ENCODE measurements at places on chromosomes 7 and 10. TPM values are rescaled to one million over a fixed set of nuclear protein-coding genes. Genes with fewer than 3 reads are reported as not detected.

DNA sequence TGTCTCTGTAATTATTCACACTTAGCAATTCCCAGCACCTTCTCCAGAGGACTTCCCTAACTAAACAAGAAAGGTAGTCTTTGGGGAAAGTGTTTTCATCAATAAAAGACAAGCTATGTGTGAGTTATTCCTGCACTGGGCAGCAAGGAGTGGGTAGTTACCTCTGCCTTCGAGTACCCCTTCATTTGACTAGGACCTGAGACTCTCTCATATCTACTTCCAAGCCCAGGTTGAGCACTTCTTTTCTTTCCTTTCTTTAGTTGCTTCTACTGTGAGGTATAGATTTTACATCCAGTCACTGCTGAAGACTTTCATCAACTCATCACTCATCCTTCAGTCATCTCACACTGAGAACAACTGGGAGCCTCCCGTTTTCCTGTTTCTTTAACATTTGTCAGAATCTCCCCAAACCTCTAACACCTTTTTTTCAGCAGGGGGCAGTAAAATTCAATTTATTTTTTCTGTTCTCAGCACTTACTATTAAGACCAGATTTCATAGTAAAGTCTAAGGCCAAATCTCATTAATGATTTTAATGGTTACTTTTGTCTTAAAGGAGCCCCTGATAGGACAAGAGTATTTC, 80.1 kb upstream of the PRSS1 start:
- DNase-seq = no peak

Gene ARMC10
- 36.6 TPM for total RNA-seq

GRCh38 chr10:107540981-107541380, 376.5 kb upstream of the SORCS1 start:
- no peak for DNase-seq

- DNase-seq = no peak
Measured at GRCh38 chr7:113159746-113160339, 41.5 kb upstream of the SMIM30 start.

GRCh38 chr7:88020953-88021665, 87.1 kb downstream of the ADAM22 start:
- DNase-seq = no peak

DNA sequence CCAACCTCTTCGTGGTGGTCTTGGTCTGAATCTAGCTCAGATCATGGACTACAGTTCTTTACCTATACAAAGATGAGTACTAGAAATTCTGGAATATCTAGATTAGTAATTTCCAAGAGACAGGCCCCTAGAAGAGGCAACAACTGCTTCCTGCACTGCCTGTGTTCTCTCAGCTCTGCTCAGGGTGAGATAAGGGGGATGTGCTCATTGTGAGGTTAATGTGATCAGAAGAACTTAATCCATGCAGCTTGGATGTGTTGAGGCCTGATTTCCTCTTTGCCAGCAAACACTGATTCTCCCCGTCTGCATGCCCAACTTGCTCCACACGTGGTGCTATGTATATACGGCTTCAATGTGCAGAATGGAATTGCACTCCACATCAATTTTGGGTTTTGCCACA, 268.0 kb downstream of the PHTF2 start:
- DNase-seq = no peak

GRCh38 chr10:72009425-72010081, 45.4 kb downstream of the CHST3 start:
- DNase-seq = peak; percentile 70

Gene PLCE1
- total RNA-seq = 13.0 TPM

DNA sequence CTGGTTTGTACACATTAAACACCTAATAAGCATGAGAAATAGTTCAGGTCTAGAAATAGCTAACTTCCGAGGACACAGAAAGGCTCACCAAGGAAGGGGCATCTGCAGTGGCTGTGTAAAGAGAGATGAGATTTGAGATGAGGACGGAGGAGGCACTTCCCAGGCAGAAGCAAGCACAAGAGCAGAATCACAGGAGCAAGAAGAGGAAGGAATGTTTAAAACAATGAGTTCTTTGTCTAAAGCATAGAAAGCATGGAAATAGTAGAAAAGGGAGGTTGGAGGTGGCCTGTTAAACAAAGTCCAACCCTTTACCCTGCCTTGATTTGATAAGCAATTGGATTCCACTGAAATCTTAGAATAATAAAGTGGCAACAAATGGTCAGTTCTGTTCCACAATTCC, 11.6 kb upstream of the PON3 start:
- DNase-seq = no peak

Measured in vagina (tissue), 2 donors.